Substantia nigra (tissue), 51 donors: ENCODE measurements at places on chromosomes 3 and 15.
A peak's percentile ranks its signal among the peaks of the same experiment; 100 is the strongest.

GRCh38 chr15:58770519-58770856 lies 614 bp upstream of the MINDY2 start:
- DNase-seq, result no peak

DNA sequence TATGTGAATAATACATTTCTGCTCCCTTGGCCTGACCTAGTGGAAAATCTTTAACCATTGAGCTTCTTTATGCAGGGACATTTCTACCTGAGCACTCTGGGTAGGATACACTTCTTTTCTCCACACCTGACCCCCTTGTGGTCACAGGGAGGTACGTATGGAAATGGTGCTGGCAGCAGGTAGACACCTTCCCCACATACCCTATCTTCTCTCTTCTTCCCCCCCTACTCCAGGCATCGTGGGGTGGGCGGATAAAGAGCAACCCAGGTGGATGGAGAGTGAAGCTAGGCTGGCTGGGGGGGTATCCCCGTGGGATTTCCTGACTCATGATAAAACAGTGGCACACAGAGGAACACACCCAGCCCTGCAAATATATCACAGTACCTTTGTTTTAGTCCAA lies 312.1 kb downstream of the ARRDC4 start:
- no peak for DNase-seq

- DNase-seq, result no peak
Measured at GRCh38 chr3:181932039-181932438, 220.3 kb downstream of the SOX2 start.

DNA sequence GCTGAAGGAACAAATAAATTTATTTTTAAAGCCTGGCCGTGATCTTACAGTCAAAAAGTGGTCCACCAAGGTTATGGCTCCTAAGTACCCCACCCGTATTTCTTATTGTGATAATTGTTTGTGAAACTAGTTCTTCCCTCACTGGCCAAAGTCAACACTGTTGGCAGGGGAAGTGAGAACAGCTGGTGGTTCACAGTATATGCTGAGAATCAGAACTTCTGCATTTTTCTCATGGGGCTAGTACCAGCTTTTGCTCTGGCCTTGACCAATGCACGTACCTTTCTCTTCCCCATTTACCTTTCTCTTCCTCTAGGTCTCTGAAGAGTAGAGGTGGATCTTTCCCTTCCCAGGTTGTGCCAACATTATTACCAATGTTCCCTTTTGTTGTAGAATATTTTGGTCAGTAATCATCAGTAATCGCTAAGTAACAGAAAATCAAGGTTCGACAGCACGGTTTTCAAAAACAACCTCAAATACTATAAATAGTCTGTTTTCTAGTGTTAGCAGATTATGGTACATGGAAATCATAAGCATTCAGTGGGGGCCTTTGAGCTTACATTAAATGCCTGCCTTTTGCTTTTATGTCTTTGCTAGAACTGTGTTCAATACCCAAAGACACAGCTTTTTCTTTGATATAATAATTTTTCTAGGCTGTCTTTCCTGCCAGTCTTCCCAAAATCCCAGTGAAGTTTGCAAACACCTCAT lies 268.0 kb downstream of the LPP start:
- no peak for DNase-seq

GRCh38 chr3:198062068-198062465 lies 102.0 kb downstream of the LMLN start:
- no peak for DNase-seq

- no peak for DNase-seq
Measured at GRCh38 chr3:98731720-98732285, 31.3 kb upstream of the ST3GAL6 start.

GRCh38 chr3:4984511-4984864 lies 5.3 kb downstream of the BHLHE40 start:
- DNase-seq, result no peak

DNA sequence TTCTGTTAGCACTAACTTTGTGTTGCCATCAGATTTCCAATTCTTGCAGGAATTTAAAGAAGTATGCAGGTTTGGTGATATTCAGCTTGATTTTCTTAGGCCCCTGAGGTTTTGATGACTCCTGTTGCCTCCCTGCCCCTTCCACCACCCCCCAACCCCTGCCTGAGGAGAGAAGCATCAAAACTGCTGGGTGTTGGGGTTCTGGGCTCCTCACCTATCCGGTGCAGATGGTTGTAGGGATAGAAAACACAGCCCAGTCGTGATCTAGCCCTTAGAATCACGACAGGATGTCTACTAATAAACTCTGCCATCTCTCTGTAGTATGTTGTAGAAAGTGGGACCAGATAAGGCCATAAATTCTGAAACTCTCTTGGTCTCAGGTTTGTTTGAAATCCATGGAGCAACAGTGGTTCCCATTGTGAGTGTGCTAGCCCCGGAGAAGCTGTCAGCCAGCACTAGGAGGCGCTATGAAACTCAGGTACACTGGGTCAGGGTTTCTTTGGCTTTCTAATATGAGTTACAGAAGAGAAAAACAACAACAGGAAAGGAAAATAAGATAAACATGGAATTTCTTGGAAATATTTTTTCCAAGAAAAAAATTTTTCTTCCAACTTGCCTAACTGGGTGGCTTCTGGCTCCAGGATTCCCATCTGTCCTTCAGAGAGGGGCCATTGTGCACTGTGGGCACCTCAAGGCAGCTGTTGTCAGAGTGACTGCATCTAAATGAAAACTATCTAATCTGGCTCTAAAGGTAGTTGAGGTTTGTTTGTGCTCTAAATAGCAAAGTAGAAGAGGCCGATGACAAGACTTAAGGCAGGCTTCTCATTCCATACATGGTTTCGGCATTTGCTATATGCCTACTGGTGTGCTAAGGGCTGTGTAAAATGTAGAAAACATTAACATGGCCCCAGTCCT lies 8.7 kb downstream of the SRP14 start:
- peak; percentile 0 for DNase-seq

- no peak for DNase-seq
Measured at GRCh38 chr15:50148362-50148963, 29.4 kb upstream of the ATP8B4 start.
